ENCODE measurements at places on chromosomes 5 and 9. TPM values are rescaled to one million over a fixed set of nuclear protein-coding genes. Genes with fewer than 3 reads are reported as not detected.

The PKD2L2 gene
- total RNA-seq = not detected

The CYSRT1 gene
- 1.6 TPM for total RNA-seq

The CD74 gene
- 2.4 TPM for total RNA-seq

The PLAC8L1 gene
- not detected for total RNA-seq

The SLC45A2 gene
- 0.14 TPM for total RNA-seq

The SAXO1 gene
- under 0.01 TPM for total RNA-seq

The PRR7 gene
- 3.1 TPM for total RNA-seq

The PCDHB5 gene
- 0.34 TPM for total RNA-seq

The PCA3 gene
- not detected for total RNA-seq

The LCN15 gene
- not detected for total RNA-seq

The NCS1 gene
- total RNA-seq = 24.6 TPM

The DNAH5 gene
- total RNA-seq = 0.50 TPM

The TAL2 gene
- not detected for total RNA-seq

The HTR1A gene
- not detected for total RNA-seq

The SLC12A7 gene
- total RNA-seq = 3.1 TPM

The CEL gene
- 0.34 TPM for total RNA-seq

The PCDHGB4 gene
- 3.1 TPM for total RNA-seq

The DRD1 gene
- total RNA-seq = not detected

The CORO2A gene
- 35.5 TPM for total RNA-seq

The PCDHB10 gene
- under 0.01 TPM for total RNA-seq

The FOXD4L6 gene
- total RNA-seq = under 0.01 TPM

The CCDC183 gene
- total RNA-seq = under 0.01 TPM

The ENTPD2 gene
- total RNA-seq = 3.1 TPM

The OLFM1 gene
- total RNA-seq = not detected

The ZNF367 gene
- total RNA-seq = 0.14 TPM

The REEP2 gene
- 0.34 TPM for total RNA-seq

The PRDM9 gene
- under 0.01 TPM for total RNA-seq

The NR5A1 gene
- not detected for total RNA-seq

The ELAVL2 gene
- total RNA-seq = 0.57 TPM

The SPATA31A3 gene
- not detected for total RNA-seq

The PCDHB14 gene
- 1.7 TPM for total RNA-seq

The SPOCK1 gene
- total RNA-seq = 53.3 TPM
